ENCODE measurements at places on chromosomes 13 and 19.

DNA sequence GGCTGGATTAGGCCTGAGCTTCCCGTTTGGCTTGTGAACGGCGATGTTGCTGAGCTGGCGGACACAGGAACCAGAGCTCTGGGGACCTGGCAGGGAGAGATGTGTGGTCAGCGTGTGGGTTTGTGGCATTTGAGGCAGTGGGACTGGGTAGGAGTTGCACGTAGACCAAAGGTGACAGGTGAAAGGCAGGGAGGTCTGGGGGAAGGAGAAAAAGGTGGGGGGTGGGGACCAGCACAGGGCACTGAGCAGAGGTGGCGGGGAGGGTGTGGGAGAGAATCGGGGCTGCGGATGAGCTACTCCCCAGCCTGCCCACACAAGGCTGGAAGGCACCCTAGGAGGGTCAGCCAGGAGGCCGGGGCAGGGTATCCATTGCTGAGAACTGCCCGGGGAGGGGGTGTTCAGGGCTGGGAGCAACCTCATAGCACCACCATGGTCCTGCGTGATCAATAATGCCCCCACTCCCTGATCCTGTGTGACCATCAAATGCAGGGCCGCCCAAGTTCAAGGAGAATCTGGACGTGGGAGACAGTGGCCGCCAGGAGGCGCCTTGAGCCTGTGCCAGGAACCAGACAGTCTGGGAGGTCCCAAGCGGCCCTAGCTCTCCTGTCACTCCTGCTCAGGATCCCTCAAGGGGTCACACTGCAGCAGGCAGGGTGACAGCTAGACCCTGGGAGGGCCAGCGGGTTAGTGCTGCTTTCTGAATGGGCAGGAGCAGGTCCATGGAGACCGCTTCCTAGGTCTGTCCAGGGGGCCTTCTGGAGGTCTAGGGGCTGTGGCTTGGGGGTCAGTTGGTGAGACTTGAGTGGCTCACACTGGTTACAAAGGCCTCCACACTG, 12.8 kb upstream of the SELENOW start:
- no peak for DNase-seq

GRCh38 chr13:35164324-35164932, 222.4 kb downstream of the NBEA start:
- DNase-seq: no peak

GRCh38 chr13:76440568-76440967, 445.6 kb downstream of the KCTD12 start:
- no peak for DNase-seq

GRCh38 chr19:9171393-9171991, 7.3 kb upstream of the OR7D2 start:
- no peak for DNase-seq

DNA sequence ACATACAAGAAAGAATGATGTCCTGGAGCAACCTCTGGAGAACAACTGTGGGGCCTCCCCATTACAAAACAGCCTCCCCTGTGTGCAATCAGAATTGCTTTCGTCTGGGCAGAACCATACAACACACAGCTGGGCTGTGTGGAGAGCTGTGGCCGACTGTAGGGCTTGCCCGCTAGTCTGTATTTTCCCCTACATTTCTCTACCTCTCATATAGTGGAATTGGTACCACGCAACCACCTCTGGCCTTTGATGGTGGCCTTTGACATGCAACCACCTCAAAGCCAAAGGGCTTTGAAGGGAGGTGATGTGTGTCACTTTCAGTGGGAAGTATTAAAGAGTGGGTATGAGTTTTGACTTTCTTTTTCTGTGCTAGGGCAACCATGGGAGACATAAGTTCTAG, 34.0 kb downstream of the GARRE1 start:
- DNase-seq: no peak

DNA sequence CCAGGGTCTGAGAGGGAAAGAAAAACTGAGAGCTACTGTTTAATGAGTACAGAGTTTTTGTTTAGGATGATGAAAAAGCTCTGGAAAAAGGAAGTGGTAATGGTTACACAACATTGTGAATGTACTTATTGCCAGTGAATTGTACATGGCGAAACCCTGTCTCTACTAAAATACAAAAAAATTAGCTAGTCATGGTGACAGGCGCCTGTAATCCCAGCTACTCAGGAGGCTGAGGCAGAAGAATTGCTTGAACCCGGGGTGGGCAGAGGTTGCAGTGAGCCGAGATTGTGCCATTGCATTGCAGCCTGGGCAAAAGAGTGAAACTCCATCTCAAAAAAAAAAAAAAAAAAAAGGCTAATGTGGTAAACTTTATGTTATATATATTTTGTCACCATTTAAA, 96.3 kb downstream of the VWA8 start:
- DNase-seq: no peak

DNA sequence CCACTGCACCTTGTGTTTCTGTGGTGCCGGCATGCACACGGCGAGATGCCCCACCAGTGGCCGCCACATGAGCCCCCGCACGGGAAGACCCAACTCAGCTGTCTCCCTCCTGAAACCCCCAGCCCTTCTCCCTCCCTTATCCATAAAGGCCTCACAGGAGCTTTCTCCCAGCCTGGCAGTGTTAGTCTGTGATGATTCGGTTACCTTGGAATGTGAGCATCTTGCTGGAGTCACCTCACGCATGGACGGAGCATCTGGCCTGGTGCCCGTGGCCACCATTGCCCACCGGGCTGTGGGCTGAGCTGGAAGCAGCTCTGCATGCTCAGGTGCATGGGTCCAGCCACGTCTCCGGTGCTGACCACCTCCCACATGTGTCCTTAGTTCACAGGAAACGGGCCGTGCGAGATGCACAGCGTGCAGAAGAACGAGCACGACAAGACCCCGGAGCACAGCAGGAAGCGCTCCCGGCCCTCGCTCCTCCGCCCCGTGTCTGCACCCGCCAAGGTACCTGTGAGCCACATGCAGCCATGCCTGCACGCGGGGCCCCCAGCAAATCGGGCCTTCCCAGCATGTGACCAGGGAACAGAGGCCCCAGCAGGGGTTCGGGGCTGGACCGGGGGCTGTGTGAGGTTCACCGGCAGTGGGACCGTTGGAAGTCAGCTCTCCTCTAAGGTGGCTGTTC, 22.0 kb downstream of the SIN3B start:
- DNase-seq: no peak

Measured in left renal cortex interstitium (tissue), 4 donors.